A549 treated with Hydrocortisone at 1 μM for 4 hours (cell line): ENCODE measurements at places on chromosomes 6 and 20. TPM values are rescaled to one million over a fixed set of nuclear protein-coding genes. Genes with fewer than 3 reads are reported as not detected.

The SH3BGRL2 gene
- total RNA-seq, result 0.26 to 0.44 TPM (median 0.32 TPM) in 5 replicates

The SLC13A3 gene
- 0.09 to 0.14 TPM in 2 of 5 replicates, not detected in the others for total RNA-seq

The PBOV1 gene
- total RNA-seq, result not detected in 5 replicates

The EPPIN gene
- not detected in 5 replicates for total RNA-seq
